ENCODE measurements at places on chromosomes 7 and 10.

GRCh38 chr7:101580596-101580995 is 48.5 kb downstream of the MYL10 start:
- DNase-seq: no peak

DNA sequence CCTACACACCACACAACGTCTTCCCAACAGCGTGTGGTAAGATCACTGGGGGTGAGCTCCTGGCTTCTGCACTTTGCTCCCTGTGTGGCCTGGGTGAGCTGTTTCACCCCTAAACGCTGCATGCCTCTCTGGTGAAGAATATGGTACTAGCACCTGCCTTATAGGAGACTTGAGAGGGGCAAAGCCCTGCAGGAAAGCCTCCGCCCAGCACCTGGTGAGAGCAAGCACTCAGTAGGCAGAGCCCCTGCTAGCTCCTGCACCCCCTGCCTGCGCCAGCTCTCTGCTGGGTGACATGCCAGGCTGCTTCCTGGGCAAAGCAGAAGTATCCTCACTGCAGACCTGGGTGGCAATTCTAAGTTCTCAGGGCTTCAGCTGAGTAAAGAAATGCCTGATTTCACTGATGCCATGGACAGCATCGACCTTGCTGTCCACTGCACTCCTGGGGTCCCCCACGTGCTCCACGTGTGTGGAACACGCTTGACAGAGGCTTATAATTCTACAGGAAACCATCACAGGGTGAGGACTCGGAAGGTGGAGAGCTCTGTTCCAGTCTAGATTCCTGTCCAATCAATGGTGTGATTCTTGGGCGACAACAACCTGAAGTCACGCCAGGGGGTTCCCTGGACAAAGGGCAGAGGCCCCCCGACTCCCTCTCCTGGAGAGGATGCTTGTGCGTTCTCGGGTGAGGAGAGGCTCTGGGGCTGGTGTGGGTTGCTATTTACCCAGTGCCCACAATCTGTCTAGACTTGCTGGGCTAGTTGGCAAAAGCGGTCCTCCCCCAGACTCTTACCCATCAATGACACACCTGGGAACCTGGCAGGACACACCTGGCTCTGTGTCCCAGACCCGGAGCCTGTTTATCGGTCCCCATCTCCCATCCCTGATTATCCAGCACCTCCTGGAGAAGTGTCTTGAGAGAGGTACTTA is 5.0 kb upstream of the CALML5 start:
- DNase-seq: no peak

DNA sequence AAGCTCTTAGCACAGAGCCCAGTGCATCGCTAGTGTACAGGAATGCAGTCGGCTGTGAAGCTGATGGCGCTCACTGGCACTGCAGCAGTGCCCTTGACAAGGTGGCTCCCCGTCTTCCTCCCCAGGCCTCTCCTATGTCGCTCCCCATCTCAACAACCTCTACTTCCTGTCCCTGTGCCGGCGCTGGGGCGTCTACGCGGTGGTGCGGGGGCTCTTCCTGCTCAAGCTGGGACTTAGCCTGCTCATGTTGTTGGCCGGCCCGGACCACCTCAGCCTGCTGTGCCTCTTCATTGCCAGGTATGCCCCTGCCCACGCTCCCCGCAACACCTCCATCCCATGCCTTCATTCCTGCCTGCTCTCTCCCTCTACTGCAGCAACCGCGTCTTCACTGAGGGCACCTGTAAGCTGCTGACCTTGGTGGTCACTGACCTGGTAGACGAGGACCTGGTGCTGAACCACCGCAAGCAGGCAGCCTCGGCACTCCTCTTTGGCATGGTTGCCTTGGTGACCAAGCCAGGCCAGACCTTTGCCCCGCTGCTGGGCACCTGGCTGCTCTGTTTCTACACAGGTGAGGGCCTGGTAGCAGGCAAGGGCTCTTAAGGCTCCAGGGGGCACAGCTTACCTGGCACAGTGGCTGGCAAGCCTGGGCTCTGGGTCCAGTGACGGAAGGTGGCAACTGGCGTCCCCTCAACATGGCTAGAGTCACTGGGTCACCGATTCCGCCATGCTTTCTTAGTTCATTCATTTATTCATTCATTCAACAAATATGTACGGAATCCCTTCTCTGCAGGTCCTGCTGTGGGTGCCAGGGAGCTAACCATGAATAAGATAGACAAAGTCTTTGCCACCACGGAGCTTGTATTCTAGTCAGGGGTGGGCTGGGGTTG is 22.3 kb upstream of the C10orf95 start:
- DNase-seq: no peak

- DNase-seq: no peak
Observed at GRCh38 chr7:4091767-4092166, 590.3 kb upstream of the FOXK1 start.

DNA sequence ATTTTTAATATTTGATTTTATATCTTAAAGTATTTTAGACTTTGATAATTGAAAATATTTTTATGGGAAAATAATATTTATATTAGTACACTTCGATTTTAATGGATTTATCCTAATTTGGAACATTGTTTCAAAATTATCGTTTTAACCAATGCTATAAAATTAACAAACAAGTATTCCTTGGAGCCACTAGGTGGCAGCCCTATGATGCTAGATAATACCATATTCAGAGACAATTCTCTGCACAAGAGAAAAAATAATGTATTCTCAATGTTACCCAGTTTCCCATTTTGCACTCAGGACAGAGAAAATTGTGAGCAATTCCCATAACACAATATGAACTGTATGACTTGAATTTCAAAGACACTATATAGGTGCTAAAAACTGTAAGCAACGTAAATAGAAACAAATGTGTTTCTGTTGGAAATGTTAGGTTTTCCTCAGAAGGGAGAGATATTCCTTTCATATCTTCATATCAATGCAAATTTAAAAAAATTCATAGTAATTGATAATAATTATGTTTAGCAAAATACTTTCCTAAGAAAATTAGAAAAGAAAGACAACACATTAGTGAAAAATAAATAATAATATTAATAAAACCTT is 237.8 kb downstream of the SEMA3E start:
- no peak for DNase-seq

DNA sequence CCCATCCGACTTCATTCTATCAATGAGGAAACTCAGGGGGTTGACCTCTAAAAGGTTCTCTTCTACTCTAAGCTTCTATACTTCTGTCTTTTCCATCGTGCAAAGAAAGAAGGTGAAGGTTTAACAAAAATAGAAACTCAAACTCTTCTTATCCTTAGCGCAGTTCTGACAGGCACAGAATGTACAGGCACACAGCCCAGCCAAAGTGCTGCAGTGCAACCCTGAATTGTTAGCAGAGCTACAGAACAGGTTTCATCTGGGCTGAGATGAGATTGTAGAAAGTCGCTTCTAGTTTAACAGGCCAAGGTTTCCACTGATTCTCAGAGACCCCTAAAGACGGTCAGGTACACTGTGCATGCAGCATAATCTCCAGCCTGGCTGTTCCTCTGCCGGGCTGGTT is 79.3 kb upstream of the AFAP1L2 start:
- no peak for DNase-seq

GRCh38 chr10:1686491-1686749 is 50.9 kb downstream of the ADARB2 start:
- no peak for DNase-seq

DNA sequence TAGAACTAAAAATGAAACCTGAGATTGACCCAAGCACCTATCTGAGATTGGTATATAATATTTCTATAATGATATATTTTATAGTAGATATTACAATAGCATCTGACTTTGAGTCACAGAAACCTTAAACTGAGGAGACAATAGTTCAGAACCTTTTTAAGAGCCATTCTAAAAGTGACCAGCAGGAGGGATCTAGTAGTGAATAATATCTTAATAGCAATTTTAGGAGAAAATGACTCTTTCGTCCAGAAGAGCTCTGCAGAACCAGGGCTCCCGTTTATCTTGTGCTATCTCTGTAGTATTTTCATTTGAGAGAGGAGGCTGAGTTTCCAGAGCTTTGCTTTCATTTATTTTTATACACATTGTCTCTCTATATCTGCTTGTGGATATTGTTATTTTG is 68.1 kb downstream of the PODXL start:
- DNase-seq: no peak
